ENCODE measurements at places on chromosomes 16 and 17.
A peak's percentile ranks its signal among the peaks of the same experiment; 100 is the strongest.

DNA sequence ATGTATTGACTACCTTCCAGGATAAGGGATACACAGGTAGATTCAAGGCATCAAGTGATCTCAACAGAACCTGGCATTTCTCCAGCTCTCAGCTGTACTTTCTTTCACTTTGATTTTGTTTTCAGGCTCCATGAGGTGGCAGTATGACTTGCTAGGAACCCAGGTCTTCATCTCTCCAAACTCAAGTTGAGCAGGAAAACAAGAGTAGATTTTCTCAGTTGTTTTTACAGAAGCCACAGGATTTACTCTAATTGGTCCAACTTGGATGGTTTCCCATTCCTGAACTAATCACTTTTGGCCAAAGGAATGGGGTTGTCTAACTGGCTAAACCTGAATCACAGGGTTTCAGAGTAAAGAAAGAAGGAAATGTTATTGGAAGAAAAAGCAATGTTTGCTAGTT is 146.6 kb downstream of the TRIM37 start:
- DNase-seq, result peak; percentile 22

GRCh38 chr16:87201790-87202189 is 115.4 kb downstream of the C16orf95 start:
- DNase-seq, result no peak

GRCh38 chr16:90031931-90032673 is 12.8 kb upstream of the DBNDD1 start:
- peak; percentile 2 for DNase-seq

DNA sequence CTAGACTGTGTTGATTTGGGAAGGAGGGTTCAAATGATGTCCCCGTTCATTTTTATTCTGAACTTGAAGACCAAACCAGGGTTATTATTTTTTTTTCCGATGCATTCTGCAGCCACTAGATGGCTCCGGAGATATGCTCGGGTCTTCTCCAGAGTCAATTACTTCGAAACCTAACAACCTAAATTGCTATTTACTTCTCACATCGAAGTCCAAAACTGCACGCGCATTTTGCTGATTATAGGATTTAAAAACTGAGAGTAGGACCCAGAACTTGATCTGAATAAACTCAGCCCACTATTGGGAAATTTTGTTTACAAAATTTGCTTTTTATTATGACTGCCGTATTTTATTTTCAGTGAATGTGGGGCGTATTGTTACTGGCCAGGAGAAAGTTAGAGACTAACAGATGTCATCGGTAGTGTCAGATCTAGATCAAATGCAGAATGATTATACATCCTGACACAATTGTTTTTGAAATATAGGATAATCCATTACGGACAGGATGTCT is 263.8 kb downstream of the HS3ST3A1 start:
- peak; percentile 38 for DNase-seq

DNA sequence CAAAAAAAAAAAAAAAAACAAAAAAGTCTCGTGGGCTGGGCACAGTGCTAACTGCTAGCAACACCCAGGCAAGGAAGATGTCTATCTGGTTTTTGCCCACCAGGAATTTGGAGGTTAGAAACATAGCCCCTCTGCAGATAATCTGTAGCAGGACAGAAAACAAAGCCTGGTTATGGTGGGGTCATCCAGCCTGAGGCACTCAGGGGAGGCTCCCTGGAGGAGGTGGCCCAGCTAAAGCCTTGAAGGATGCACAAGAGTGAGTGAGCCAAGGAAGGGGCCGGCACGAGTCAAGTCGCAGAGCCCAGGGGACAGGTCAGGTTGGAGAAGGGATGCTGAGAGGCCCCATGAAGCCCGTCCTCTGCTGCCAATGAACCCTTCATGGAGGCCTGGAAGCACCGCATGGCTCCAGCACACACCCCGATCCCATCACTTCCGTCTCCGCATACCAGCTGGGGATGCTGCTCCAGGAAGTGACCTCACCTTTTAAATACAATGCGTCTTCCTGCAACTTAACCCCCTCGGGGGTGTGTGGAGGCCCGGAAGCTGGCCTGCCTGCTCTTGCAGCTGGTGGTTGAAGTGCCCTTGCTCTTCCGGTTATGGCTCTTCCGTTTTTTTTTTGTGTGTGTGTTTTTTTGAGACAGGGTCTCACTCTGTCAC is 86.5 kb downstream of the ENGASE start:
- DNase-seq, result no peak

GRCh38 chr17:75344666-75345065 is 55.4 kb upstream of the SLC25A19 start:
- peak; percentile 14 for DNase-seq

DNA sequence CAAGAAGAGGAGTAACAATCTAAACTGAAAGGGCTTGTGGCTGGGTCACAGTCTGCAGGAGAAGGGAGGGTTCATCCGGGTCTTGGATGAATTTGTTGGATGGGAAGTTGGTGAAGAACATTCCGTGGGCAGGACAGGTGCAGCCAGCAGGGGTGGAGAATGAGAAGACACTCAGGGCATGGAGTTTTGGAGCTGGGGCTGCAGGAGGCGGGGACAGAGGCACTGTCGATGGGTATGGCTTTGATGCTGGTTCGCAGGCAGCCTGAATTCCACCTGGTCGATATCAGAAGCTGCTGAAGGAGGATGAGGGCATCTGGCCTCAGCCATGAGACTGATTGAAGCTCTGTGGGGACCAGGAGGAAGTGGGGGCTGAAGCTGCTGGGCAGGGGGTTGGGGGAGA is 36.1 kb upstream of the CBFA2T3 start:
- no peak for DNase-seq

DNA sequence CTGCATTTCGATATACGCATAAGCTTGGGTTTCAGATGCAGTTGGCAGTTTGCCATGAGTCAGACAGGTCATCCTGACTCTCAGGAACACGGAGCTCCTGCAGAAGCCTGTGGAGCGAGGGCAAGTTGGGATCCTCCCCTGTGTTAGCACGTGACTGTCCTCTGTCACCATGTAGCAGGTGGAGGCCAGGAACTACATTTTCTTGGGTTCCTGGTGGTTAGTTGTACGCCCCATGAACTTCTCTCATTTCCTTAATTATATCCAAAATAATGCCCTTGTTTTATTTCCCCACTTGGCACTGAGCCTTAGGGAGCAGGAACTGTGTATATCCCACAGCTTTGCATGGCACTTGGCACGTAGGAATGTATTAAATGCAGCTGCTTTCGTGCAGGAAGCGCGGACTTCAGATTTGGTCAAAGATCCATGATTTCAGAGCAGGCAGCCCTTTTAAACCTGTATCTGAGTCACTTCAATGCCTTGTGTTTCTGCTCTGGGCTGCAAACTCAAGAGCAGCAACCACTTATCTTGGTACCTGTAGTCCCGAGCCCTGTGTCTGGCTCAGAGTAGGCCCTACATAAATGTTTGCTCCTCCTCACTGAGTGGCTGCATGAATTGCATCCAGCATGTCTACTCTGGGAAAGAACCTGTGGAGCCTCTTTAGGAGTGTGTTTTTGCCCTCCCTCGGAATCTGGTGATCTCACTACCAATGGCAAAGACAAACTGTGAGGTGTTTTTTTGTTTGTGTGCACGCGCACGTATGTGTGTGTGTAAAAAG is 428.4 kb downstream of the MAF start:
- DNase-seq, result no peak

GRCh38 chr17:82461827-82462524 is 3.4 kb downstream of the NARF start:
- DNase-seq, result no peak

GRCh38 chr17:30520436-30520835 is 43.2 kb downstream of the GOSR1 start:
- DNase-seq, result no peak

DNA sequence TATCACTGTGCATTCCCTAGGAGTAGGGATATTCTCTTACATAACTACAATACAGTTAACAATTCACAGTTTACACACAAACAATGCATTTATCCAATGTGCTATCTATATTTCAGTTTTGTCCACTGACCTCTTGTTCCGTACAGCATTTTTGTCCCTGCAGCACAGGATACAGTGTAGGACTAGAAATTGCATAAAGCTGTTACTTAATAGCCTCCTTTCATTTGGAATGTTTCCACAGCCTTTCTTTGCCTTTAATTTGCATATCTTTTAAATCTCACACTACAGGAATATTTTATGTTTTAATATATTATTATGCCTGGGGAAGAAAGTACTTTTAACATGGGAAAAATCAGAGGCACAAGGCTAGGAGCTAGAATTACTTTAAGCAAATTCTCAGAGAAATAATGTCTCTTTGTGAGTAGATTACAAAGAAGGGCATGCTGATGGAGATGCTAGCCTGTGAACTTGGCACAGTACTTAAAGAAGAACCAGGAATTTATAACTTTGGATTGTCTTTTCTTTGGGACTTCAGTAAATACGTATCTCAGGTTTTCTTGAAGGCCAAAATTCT is 144.3 kb downstream of the ITFG1 start:
- no peak for DNase-seq

DNA sequence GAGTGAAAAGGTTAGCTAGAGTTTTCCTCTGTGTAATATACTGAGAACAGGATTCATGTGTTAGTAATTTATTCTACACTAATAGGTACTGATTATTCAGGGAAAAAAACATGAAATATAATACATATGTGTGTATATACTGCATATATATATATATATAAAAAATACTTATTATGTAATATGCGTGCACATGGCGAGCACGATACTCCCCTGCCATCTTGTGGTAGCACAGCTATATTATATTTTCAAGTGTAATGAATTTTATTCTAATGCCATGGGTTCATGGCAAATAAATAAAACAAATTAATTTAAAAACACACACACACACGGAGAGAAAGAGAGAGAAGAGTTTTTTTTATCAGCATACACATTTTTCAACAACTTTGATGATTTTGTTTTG is 460.6 kb downstream of the KCNJ2 start:
- DNase-seq, result peak; percentile 43

DNA sequence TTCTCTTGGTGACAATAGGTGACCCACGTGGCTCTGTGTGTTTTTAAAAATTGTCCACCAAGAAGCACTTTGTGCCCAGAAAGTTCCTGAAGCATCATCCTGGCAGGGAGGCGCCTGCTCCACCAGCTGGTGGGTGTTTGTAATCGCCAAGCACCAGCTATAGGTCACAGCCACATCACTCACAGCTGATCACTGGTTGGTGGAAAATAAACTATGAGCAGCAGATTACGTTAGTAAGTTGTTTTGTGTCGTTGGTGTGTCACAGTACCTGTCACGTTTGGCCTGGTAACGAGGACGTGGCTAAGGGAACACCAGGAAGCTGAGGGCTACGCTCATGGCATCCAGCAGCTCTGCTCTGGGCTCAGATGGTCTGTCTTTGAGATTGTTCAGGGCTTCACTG is 10.1 kb downstream of the MRM3 start:
- DNase-seq, result no peak

- peak; percentile 40 for DNase-seq
Measured at GRCh38 chr17:61130330-61130729, 269.3 kb upstream of the TBX2 start.

All from inflammatory macrophage treated with lipopolysaccharide for 4 hours (primary cell).